ENCODE measurements at places on chromosomes 2 and 18. TPM values are rescaled to one million over a fixed set of nuclear protein-coding genes. Genes with fewer than 3 reads are reported as not detected.
A peak's percentile ranks its signal among the peaks of the same experiment; 100 is the strongest.

DNA sequence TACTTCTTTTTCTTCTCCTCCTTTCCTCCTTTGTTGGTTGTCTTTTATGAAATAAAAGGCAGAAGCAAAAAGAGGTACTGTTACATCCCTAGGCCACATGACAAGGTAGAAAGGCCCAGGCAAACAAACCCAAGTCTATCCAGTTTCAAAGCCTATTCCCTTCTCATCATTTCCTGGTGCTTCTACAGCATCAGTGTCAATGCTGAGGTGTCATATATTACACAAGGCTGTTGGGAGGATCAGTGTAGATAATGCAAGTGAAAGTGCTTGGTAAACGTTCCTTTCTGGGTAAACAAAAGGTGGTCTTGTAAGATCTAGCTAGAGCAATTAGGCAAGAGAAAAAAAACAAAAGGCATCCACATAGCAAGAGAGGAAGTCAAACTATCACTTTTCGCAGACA lies 64.9 kb downstream of the EVA1A start:
- DNase-seq, result no peak

- no peak for DNase-seq
Observed at GRCh38 chr18:77765468-77765867, 515.8 kb downstream of the GALR1 start.

- DNase-seq, result no peak
Observed at GRCh38 chr18:36189486-36189885, 2.2 kb downstream of the MOCOS start.

GRCh38 chr2:128490321-128490720 lies 171.7 kb upstream of the HS6ST1 start:
- no peak for DNase-seq

- DNase-seq, result peak; percentile 26
Observed at GRCh38 chr18:8882632-8883408, 177.5 kb downstream of the MTCL1 start.

- no peak for DNase-seq
Observed at GRCh38 chr2:85388878-85389538, 21.2 kb downstream of the CAPG start.

DNA sequence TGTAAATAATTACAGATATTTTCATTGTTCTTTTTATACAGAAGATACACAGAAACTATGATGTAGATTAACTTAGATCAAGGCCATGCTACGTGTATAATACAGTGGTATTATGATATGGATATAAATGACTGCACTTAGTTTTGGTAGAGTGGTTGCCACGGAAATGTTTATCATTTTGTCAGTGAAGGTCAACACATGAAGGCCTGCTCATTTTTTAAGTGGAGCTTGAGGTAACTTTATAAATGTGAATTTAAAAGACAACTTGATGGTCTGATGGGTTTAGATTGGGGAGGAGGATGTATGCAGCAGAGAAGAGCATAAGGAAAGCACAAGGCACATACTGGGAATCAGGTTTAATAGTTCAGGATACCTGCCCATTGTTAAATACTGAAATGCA lies 14.4 kb upstream of the BBS5 start:
- no peak for DNase-seq

DNA sequence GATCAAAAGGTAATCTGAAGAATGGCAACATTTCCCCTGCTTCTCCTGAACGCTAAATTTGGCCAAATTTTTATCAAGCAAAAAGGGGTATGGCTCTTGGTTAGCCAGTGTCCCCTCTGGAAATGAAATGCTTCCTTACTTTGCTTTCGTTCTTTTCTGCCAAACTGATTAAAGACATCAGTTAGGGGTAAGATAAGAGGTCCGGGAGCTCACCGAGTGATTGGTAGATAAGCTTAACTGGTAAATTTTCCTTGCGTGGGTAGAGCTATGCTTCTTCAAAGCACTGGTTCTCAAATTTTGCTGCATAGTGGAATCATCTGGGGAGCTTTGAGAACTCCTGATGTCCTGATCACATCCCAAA lies 62.7 kb upstream of the MAPRE2 start:
- no peak for DNase-seq

DNA sequence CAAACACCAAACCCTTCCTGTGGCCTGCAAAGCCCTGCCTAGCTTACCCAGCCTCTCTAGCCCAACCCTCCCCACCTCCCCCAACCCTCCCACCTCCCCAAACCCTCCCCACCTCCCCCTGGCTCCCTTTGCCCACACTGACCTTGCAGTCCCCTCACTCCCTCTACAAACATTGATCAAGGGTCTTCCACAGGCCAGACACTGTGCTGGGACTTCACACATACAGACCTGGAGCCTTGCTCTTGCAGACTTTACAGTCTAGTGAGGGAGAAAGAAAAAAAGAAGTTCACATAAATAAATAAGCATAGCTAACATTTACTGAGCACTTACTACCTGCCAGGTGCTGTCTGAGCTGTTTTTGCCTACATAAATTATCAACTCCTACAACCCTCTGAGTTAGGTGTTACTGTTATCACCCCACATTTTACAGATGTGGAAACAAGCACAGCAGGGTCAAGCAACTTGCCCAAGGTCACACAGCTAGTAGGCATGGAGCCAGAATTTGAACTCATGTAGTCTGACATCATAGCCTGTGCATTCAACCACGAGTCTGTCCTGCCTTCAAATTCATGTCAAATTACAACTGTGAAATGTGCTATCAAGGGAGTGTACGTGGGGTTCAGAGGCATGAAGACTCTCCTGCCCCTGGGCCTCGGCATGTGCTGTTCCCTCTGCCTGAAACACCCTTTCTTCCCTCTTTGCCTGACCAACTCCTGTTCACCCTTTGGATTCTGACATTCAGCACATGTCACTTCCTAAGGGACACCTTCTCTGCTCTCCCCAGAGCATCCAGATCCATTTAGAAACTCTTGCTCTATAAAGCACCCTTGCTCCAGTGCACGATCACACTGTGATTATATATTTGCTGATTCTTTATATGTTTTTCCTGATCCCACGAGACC lies 209.9 kb downstream of the TNS1 start:
- DNase-seq, result no peak

GRCh38 chr2:88066543-88066942 lies 1.1 kb upstream of the SMYD1 start:
- no peak for DNase-seq

DNA sequence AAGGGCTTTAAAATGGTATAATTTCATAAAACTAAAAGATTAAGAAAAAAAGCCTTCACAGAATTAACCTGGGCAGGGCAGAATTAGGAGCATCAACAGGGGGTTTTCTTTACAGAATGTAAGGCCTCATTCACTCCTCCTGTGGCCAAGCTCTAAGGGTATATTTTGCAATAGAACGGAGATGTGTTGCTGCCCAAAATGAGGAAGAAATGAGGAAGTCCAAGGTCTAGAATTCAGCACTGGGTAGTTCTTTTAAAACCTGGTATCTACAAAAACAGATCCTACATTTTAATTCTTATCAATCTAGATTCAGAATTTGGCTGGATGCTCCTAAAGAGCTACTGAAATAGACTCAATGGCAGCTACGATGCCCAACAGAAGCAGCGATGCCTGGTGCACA lies 101.8 kb downstream of the AKAIN1 start:
- DNase-seq, result no peak

GRCh38 chr2:43676322-43677050 lies at the start of gene C1GALT1C1L:
Gene C1GALT1C1L (minus strand): TSS chr2:43676429. CDS start chr2:43676322, 107 bp downstream.
- peak; percentile 89 for DNase-seq

DNA sequence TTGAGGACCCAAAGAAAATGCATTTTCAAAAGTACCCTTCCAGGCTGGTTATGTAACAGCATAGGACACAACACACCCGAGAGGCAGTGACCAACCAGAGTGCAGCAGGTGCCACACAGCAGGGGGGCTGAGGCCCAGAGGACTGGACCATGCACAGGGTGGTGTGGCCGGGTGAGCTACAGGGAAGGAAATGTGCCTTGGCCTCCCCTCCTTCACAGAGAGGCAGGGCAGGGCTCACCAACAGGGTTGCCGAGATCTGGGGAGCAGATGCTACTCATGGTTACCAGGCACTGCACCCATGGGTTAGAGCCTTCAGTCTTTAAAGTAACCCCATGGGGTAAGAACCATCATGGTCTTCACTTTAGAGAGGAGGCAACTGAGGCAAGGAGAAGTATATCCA lies 158.4 kb downstream of the MSH2 start:
- DNase-seq, result no peak

- DNase-seq, result peak; percentile 57
Observed at GRCh38 chr2:47083886-47084687, 71.0 kb downstream of the STPG4 start.

- DNase-seq, result no peak
Observed at GRCh38 chr2:232263295-232263694, 115.3 kb upstream of the ALPP start.

RFTN2 gene
- total RNA-seq, result 3.3 TPM

DES gene
- 73.9 TPM for total RNA-seq

HS6ST1 gene
- total RNA-seq, result 40.2 TPM

VIL1 gene
- total RNA-seq, result 0.40 TPM

ZFP36L2 gene
- total RNA-seq, result 132 TPM

TLX2 gene
- not detected for total RNA-seq

CIB4 gene
- total RNA-seq, result not detected

LBX2 gene
- total RNA-seq, result 2.6 TPM

GPAT2 gene
- total RNA-seq, result 6.2 TPM

LGALSL gene
- total RNA-seq, result 17.6 TPM

CLEC4F gene
- 0.15 TPM for total RNA-seq

GCKR gene
- total RNA-seq, result not detected

RGPD4 gene
- total RNA-seq, result not detected

WNT6 gene
- total RNA-seq, result not detected
